MCF 10A (cell line): ENCODE measurements at places on chromosomes 6 and 20. TPM values are rescaled to one million over a fixed set of nuclear protein-coding genes. Genes with fewer than 3 reads are reported as not detected.

The KHDC1 gene
- 1.3 and 2.6 TPM in 2 replicates for total RNA-seq

The KHDC1L gene
- not detected in 2 replicates for total RNA-seq

The CENPB gene
- total RNA-seq, result 51.5 and 54.8 TPM in 2 replicates

The HSPA1A gene
- total RNA-seq, result 20.3 and 34.0 TPM in 2 replicates

The FGD2 gene
- total RNA-seq, result not detected in 2 replicates

The PRR18 gene
- 0.12 TPM in 1 of 2 replicates, not detected in the other for total RNA-seq

The OXT gene
- not detected in 2 replicates for total RNA-seq

The TEAD3 gene
- 11.1 and 13.3 TPM in 2 replicates for total RNA-seq

The SH3BGRL2 gene
- 7.1 and 8.8 TPM in 2 replicates for total RNA-seq

The CCN5 gene
- total RNA-seq, result 0.93 and 1.4 TPM in 2 replicates

The MYLK2 gene
- 0.14 and 0.32 TPM in 2 replicates for total RNA-seq

The FAXC gene
- total RNA-seq, result 2.3 and 3.6 TPM in 2 replicates

The MAP1LC3A gene
- 10.5 and 10.7 TPM in 2 replicates for total RNA-seq

The RGS17 gene
- total RNA-seq, result 2.5 and 3.7 TPM in 2 replicates

The ENPP3 gene
- total RNA-seq, result not detected in 2 replicates

The NFS1 gene
- 27.6 and 28.6 TPM in 2 replicates for total RNA-seq

The SYNJ2 gene
- total RNA-seq, result 8.9 and 10.3 TPM in 2 replicates

The C20orf204 gene
- 1.1 and 2.0 TPM in 2 replicates for total RNA-seq

The PLA2G7 gene
- not detected in 2 replicates for total RNA-seq
